ENCODE measurements at places on chromosomes 16 and 17.

- no peak for DNase-seq
These were observed 11.9 kb upstream of the SHCBP1 start for GRCh38 chr16:46632778-46633733.

DNA sequence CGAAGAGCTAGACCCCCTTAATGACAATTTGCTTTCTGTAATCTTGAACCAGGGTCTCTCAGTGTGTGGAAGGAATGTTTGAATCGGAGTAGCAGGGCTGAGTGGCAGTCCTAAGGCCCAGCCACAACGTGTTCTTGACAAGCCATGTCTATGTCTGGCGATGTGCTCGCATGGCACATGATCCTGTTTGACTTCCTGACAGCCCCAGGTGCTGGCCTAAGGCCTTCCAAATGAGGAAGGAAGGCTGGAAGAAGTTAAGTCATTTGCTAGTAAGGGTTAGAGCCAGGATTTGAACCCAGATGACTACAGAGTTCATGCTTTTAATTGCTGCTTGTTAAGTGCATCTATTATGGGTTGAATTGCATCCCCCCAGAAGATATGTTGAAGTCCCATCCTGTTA is 486.7 kb downstream of the MAF start:
- no peak for DNase-seq

- no peak for DNase-seq
These were observed 6.1 kb upstream of the TNRC6C start for GRCh38 chr17:77952368-77952767.

DNA sequence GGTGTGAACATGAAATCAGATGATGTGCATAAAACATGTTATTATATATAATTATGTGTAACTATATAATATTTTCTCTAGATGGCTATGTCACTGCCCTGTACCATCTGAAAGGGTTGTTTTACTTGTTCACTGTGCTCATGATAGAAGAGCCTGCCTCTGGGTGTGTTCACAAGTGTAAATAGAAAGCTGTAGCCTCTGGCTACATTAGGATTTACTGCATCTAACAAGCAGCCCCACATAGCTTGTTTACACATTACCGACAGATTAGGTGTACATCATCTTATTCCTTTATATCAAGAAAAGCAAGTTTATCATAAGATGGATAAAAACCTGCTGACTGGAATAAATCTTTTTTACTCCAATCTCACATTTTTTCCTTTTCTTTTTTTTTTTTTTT is 46.1 kb downstream of the CHD9 start:
- no peak for DNase-seq

DNA sequence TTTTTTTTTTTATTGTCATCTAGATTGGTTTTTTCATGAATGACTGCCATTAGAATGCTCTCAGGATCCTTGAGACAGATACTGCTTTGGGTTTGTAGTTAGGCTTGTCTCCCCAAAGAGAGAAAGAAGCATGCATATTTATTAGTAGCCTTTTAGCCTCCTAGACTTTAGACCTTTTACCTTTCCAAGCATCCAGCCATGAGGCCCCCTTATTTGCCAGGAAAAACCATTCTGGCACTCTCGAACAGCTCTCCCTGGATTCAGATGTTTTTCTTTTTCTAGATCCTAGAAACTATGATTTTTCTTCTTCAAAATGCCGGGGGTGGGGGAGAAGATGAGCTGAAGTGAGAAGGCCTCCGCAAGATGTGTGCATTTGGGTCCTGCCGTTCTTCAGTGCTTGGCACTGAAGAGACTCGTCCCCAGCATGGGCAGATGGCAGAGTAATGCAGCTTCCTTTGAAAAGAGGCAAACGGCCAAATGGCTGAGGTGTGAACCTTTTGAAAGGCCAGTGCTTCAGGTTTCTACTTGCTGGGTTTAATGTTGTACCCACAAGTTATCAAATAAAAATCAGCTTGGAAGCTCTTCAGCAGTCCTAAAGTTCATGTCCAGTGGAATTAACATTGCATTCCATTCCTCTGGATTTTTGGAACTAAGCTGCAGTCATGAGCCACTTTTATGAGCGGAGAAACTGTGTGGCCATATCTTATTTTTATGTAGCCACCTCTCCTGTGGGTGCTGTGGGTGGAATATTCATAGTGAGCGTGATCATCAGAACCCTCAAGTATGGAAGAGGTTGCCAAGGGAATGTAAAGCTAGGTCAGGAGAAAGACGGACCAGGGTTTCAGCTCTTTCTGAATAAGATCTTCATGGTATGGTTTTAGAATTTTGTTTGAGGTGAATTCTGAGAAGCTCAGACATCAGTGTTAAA is 7.2 kb downstream of the SOCS7 start:
- no peak for DNase-seq

GRCh38 chr16:80954985-80955384 is 51.7 kb downstream of the CMC2 start:
- no peak for DNase-seq

DNA sequence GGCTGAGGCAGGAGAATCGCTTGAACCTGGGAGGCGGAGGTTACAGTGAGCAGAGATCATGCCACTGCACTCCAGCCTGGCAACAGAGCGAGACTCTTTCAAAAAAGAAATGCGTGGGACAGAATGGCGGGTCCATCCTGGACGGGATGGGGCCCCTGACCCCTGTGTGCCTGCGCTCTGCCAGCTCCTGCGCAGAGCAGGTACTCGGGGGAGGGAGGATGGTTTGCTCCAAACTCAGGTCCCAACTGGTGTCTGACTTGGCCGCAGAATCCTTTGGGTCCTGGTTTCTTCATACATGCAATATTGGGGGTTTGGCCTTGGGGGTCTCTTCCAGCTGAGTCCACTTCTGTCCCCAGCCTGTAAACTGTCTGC is 10.4 kb downstream of the CHMP6 start:
- DNase-seq: no peak

DNA sequence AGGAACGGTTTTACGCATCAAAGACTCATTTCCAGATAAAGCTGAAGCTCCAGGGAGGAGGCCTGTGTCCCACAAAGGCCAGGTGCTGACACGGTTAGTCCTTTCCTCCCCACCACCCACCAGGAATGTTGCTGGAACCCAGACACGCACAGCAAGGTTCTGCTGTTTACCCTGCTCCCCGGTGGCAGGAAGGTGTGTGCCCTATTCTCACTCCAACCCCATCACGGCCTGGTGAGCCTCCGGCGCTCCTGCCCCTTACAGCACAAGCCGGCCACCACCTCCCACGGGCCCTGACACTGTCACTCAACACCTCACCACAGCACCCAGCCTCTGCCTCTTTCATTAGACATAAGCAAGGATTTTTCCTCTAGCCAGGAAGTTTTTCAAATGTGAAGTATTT is 47.8 kb downstream of the ANKRD11 start:
- DNase-seq: no peak

DNA sequence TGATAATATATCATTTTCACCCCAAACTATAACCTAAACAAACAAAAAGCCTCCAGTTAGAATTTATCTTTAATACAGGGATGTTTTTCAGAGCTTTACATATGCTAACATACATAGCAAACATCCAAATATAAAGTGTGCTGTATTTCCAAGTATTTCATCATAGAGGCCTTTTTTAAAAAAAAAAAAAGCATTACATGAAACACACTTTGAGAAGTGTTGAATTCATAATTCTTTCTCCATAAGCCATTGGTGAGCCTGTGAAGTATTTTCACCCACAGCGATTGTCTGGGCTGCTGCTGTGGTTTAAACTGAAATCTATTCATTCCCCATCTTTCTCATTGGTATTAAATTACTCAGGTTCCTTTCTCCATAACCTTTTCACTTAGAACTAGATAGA is 503.4 kb upstream of the CDH8 start:
- DNase-seq: no peak

GRCh38 chr16:85165781-85166180 is 53.5 kb upstream of the CIBAR2 start:
- no peak for DNase-seq

DNA sequence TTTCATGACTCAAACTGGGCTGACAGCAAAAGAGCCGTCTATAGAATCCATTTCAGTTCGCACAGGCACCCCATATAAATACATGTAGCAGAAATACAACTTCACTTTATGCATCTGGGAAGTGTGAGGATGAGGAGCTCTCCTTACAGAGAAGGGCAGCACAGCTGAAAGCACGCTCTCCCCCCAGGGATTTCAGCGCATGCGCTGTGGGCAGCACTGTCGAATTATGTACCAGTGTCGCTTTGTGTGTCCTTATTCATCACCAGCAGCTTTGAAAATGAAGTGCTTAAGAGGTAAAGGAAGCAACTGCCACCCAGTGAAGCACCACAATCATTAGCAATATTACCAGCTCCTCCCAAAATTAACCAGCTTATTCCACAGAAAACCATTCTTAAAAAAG is 39.9 kb downstream of the CEP95 start:
- DNase-seq: no peak

DNA sequence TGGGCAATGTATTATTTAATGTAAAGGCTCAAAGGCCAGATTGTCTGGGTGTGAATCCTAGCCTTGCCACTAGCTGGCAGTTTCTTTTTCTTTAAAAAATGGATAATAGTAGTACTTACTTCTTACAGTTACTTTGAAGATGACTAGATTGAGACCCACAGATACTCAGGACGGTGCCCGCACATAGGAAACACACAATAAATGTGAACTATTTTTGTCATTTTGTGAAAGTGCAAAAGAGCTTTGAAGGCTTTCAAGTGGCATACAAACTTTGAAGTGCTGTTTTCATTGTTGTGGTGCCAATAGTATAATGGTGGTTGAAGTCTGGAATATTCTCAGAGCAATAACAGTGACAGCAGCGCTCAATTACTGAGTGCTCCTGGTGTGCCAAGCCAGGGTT is 63.6 kb downstream of the OTOA start:
- no peak for DNase-seq

DNA sequence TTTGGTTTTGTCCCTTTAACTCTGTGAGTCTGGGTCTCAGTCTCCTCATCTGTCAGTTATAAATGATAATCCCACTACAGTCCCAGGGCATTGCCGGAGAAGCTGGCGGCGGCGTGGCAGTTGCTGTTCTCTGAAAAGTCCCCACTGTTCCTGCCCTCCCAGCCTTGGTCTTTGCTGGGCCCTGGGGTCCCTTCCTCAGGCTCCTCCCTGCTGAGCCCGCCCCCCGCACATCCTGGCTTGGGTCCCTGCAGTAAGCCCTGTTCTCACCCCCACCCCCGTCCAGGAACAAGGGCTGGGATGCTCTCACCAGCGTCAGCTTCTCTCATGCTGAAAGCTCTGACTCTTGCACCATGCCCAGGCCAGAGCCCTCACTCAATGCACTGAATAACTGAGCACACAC is 35.3 kb upstream of the PEMT start:
- no peak for DNase-seq

- DNase-seq: no peak
These were observed 275.5 kb upstream of the N4BP1 start for GRCh38 chr16:48885471-48885870.

DNA sequence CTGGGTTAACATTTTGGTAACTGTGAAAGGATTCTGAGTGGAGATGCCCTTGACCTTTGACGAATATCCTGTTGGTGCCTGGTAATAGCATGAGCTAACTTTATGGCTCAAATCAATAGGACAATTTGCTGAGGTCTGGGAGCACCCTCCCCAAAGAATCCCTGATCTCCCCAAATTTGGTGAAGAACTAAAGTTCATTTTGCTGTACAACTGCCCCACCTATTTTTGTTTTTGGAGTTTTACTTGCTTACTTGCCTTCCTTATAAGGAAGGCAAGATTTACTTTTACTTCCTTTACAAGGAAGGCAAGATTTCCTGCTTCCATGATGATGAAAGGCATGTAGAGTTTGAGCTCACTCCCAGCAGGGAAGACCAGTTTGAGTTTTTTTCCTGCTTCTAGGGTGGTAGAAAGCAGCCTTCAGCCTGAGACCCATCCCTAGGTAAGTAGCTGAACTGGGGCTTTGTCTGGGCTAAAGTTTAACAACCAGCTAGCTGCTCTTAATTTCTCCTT is 2.8 kb downstream of the KRTAP4-9 start:
- DNase-seq: no peak

DNA sequence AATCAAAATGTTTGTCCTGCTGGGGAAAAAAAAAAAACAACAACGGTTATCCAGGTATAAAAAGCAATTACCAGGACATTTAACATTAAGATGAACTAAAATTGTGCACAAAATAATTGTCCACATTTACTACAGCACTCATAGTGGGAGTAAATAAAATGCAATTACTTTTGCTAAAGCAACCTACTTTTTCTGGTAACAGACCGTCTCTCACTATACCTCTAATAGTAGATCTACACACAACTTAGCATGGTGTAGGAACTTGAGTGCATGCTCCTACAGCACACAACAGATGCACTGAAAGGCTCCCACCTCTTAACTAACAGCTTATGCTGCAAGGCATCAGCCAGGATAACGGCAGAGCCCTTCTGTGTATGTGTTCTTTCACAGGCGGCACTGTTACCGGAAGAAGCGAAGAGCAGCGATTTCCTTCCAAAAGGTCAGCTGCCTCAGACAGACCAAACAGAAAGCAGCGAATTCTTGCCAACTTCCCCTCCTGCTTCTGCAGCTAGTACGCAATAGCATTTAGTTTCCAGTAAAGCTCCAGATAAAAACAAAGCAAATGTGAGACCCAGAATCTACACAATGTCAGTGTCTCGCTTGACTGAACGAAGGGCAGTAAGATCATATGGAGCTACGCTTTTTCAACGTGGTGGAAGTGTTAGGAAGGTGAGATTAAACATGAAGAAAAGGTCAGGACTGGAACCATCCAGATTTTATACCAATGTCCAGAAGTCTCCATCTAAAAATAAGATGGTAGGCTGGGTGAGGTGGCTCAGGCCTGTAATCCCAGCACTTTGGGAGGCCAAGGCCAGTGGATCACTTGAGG is 27.6 kb downstream of the STAT5B start:
- peak; percentile 93 for DNase-seq

DNA sequence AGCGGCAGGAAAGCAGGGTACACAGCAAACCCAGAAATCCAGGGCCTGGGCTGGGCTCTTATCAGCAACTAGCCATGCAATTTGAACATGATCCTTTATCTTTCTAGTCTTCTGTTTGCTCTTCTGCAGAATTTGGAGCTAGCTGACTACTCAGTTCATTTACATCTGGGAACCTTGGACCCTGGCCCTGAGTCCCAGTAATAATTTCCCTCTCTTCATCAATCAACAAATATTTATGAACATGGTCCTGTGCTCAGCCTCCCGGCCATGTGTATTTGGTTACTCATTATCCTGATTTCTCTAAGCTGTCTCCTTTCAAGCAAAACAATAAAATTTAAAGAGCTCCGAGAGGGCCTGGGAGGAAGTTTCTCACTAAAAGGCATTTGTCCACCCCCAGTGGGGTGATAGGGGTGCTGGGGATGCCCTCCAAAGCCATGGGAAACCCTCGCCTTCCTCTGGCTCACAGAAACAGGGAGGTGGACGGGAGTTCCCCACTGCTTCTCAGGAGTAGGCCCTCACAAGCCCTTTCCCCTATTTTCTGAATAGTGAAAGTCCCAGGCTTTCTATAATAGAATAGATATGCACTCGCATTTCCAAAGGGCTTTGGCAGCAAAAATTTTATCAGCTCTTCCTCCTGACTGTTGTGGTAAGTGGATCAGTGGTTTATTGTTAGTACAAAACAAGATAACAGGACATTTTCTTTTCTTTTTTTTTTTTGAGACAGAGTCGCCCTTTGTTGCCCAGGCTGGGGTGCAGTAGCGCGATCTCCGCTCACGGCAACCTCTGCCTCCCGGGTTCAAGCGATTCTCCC is 6.9 kb upstream of the WDR59 start:
- peak; percentile 31 for DNase-seq

- DNase-seq: no peak
These were observed 47.8 kb downstream of the ERN1 start for GRCh38 chr17:64081802-64082799.
